ENCODE measurements at places on chromosomes 7 and 10. TPM values are rescaled to one million over a fixed set of nuclear protein-coding genes. Genes with fewer than 3 reads are reported as not detected.

GRCh38 chr7:7562736-7563135, 3.9 kb upstream of the MIOS start:
- no peaks in the 10 kb centered on the region for H3K4me1 ChIP-seq
- no peaks in the 10 kb centered on the region for H3K27me3 ChIP-seq
- H3K27ac ChIP-seq: no peak overlapping the region
- no peak for DNase-seq
- peaks cover 16% of the 10 kb centered on the region for H3K36me3 ChIP-seq

DNA sequence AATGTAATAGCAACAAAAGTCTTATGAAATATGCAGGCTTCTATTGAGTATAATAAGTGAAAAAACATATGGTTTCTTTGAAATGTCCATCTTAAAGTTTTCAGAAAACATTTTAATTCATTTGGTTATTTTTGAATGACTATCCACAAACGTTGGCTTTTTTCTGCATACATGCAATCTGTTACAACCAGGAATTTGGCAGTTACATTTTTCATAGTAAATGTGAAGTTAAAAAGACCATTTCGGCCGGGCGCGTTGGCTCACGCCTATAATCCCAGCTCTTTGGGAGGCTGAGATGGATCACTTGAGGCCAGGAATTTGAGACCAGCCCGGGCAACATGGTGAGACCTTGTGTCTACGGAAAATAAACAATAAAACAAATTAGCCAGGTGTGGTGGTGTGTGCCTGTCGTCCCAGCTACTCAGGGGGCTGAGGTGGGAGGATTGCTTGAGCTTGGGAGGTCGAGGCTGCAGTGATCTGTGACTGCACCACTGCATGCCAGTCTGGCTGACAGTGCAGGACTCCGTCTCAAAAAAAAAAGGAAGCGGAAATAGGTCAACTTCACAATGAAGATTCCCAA, 73.9 kb upstream of the NMT2 start:
- no peak overlapping the region for H3K4me3 ChIP-seq
- peaks cover 19% of the 10 kb centered on the region for H3K4me1 ChIP-seq
- H3K27ac ChIP-seq: no peak overlapping the region

TMUB1 gene
- total RNA-seq: 59.2 TPM

TPK1 gene
- total RNA-seq: 21.4 TPM

BTBD16 gene
- total RNA-seq: not detected

RELN gene
- not detected for total RNA-seq

CHST15 gene
- total RNA-seq: 0.12 TPM

PI4K2A gene
- 11.7 TPM for total RNA-seq

Data from activated naive CD8-positive, alpha-beta T cell treated with anti-CD3 and anti-CD28 coated beads for 36 hours (primary cell).